NCI-H187 treated with DMSO at 0.1 percent for 48 hours (cell line): ENCODE measurements at places on chromosomes 5 and 9.

GRCh38 chr5:172494630-172495505 is 40.5 kb upstream of the SH3PXD2B start:
- no peak for DNase-seq

DNA sequence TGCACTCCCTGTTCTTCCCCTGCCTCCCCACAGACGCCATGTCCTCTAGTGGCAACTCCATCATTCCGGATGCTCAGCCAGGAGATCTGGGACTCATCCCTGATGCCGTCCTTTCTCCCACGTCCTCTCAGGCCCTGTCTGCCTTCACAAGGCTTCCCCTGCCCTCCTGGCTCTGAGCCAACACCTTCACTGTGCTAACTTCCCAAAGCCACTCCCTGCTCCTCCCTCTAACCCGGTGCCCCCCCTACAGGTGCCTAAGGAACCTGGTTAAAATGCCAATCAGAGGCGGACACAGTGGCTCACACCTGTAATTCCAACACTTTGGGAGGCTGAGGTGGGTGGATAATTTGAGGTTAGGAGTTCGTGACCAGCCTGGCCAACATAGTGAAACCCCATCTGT is 67.6 kb downstream of the LMX1B start:
- DNase-seq: no peak

DNA sequence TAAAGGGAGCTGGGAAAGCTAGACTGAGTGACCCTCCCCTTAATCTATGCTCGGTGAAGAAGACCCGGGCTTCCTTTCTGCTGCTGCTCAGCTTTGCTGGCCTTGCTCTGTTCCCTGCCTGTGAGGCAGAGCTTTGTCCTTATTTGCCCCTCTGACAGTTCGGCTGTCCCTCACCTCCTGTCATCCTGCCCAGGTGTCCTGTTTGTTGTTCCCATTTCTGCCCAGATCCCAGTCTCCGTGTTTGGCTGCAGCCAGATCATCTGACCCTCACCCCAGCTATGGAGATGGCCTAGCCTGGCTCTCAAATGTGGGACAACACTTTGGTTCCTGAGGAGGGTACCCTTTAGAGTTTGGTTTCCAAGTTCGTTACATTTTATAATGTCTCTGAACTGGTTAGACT is 20.2 kb downstream of the OTULIN start:
- DNase-seq: no peak

DNA sequence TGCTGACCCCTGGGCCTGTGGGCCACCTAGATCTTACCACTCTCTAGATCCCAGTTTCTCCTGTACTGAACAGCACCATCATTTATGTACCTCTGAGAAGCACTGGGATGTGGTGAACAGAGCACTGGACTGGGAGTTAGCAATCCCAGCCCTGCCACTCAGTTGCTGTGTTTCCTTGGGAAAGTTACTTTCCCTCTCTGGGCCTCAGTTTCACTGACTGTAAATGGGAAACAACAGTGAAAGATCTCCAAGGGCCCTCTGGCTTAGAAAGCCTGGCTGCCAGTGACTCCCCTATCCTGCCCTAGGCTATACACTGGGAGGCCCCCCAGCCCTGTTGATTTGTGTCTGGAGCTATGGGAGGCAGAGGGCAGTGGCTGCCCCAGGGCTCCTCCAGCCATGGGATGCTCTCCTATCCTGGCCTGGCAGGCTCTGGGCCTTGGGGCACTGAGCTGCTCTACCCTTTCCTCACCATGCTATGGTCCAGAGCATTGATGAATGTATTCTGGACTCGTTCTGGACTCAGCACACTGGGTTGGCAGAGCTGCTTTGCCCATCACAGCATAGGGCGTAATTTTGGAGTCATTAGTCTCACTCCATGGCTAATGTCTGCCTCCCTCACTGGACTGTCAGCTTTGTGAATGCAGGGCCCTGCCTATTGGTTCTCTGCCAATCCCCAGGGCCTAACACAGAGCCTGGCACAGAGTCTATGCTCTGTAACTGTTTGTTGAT is 99.3 kb downstream of the RGS3 start:
- DNase-seq: no peak

- no peak for DNase-seq
These were observed 84.3 kb upstream of the ACTBL2 start for GRCh38 chr5:57566914-57567313.

- DNase-seq: no peak
These were observed 9.8 kb downstream of the SLC31A2 start for GRCh38 chr9:113160571-113160970.

DNA sequence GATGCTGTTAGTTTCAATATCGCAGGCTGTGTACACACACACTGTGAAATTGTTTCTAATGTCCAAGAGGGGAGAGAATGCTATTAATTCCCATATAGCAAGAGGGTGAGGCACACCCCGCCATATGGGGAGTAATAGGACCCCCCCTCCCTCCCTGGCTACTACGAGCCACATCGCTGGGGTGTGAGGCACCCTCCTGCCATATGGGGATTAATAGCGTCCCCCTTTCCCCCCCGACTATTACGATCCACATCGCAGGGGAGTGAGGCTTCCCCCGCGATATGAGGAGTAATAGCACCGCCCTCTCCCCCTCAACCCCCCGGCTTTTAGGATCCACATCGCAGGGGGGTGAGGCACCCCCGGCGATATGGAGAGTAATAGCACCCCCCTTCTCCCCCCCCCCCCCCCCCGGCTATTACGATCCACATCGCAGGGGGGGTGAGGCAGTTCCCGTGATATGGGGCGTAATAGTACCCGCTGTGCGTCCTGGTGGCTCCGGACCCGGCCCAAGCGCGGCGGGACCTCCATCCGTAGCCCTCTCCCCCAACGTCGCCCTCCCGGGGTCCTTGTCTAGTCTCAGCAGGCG is 494 bp upstream of the STK32A start:
- no peak for DNase-seq

DNA sequence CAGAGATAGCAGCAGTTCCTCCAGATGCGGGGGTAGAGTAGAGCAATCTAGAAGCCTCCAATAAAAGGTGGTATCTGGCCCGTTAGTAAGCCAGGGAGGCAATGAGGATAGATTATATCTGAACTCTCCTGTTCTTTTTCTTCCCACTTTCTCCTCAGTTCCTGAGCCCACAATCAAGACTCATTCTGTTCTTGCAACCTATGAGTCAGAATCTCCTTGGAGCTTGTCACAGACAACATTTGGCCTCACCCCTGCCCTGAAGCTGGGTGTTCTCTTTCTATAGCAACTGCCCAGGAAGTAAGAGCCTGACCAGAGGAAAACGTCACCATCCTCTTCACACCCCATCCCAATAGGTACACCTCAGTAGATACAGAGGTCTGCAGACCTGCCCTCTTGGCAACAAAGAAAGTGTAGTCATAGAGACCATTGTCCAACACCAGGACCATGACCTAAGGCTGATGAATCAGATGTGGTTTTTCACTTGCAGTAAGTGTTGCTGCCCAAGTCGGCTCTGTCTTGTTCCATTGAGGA is 76.3 kb upstream of the PCA3 start:
- DNase-seq: no peak

GRCh38 chr9:89375191-89375760 is 57.0 kb downstream of the SECISBP2 start:
- no peak for DNase-seq
